Brain microvascular endothelial cell (primary cell): ENCODE measurements at places on chromosomes 3 and 15.

GRCh38 chr15:29090617-29091466 is 178.8 kb downstream of the NSMCE3 start:
- no peak for DNase-seq

- DNase-seq: peak; percentile 28
Observed at GRCh38 chr3:13364602-13365271, 55.4 kb downstream of the NUP210 start.

- DNase-seq: no peak
Observed at GRCh38 chr15:91548549-91548948, 305.0 kb upstream of the SLCO3A1 start.

DNA sequence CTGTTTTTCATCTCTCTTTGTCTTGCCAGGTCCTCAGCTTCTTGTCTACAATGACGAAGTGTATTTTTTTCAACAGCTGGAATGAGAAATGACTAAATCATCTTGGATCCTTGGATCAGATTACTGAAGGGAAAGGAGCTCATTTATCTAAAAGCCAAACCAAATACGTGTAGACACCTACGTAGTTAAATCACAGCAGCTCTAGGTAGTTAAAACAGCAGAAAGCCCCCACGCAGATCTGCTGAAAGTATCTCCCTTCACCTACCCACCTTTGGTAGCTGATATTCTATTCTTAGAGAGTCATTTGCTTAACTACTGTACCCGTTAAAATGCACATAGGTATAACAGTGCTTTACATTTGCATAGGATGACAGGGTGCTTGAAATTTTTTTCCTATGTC is 105.5 kb upstream of the WNT5A start:
- no peak for DNase-seq

DNA sequence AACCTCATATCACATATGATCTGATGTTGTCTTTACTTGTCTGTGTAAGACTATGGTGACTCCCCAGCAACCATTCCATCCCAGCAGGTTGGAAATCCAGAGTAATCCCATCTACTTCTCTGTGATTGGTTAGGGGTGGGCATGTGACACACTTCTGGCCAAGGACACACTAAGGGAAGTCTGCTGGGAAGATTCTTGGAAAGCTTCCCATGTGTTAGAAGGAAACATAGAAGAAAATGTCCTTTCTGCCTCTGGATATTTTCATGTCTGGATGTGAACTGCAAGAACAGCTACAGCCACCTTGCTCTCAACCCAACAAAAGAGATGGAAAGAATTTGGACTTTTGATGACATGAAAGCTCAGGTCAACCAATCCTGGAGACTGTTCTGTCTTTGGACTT is 2.6 kb upstream of the UBE2Q2 start:
- DNase-seq: peak; percentile 36

GRCh38 chr3:104273046-104273649 is 1093.6 kb upstream of the ALCAM start:
- DNase-seq: peak; percentile 37

DNA sequence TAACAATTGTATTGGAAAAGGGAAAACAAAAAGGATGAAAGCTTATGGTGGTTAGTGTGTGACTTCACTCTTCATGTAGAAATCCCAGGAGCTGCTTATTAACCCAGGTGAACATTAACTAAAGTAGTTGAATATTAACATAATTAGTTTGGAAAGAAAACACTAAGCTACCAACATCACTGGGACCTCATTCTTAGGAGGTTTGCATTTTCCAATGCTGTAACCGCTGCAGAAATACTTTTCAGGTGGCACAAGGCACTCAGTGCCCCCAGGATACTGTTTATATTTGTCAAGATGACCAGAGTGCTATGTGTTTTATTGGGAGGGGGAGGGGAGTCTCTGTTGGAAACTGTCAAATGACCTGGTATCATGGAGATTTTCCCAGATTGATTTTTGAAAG is 25.9 kb upstream of the VILL start:
- no peak for DNase-seq
